Peyer's patch (tissue), 4 donors: ENCODE measurements at places on chromosomes 12 and 14. TPM values are rescaled to one million over a fixed set of nuclear protein-coding genes. Genes with fewer than 3 reads are reported as not detected.

LHX5 gene
- total RNA-seq = not detected

RAD9B gene
- total RNA-seq = not detected

PTPRQ gene
- total RNA-seq = not detected

CARMIL3 gene
- 2.8 TPM for total RNA-seq

SLC16A7 gene
- 5.0 TPM for total RNA-seq

POTEG gene
- total RNA-seq = not detected

HIF1A gene
- 77.6 TPM for total RNA-seq

C12orf42 gene
- total RNA-seq = not detected

MYF5 gene
- total RNA-seq = not detected

SAMD15 gene
- total RNA-seq = not detected

GRCh38 chr12:12734561-12735071, 17.4 kb downstream of the CDKN1B start:
- H3K36me3 ChIP-seq = no peaks in the 10 kb centered on the region
- no peak overlapping the region for H3K4me3 ChIP-seq
- H3K27me3 ChIP-seq = no peaks in the 10 kb centered on the region
- no peaks in the 10 kb centered on the region for H3K4me1 ChIP-seq
- DNase-seq = no peak
- H3K27ac ChIP-seq = peak overlapping the region; percentile 45

- no peaks in the 10 kb centered on the region for H3K36me3 ChIP-seq
- no peaks in the 10 kb centered on the region for H3K4me1 ChIP-seq
Measured at GRCh38 chr12:68292151-68292943, 38.9 kb upstream of the IL22 start.

DNA sequence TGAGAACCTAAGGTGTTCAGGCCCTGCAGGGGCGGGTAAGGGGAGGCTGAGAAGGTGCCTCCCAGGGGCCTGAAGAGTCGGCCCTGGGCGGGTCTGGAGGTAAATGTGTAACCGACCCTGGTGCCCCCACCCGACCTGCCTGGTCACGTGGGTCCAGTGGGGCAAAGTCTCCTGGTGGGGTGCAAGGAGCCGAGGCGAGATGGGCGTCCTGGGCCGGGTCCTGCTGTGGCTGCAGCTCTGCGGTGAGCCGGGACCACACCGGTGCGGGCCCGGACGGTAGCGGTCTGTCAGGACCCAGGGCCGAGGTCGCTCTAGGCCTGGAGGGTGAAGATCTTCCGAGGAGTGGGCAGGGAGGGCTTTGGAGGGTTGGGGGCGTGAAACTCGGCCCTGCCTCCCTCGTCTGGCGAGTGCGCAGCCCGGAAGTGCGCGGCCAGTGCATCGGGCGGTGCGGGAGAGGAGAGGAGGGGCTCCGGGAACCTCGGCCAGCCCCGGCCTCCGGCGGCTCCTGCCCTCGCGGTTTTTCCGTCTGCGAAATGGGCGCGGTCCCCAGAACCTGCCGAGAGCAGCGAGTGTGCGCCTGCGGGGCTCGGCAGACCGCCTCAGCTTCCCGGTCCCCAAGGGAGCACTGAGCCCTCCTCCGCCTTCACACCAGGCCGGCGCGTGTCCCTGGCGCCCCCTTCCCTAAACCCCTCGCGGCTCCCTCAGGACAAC, at the start of gene AMN:
TSS of gene AMN (plus strand) at position 174 of the 711 bp plus-strand sequence. CDS start at position 200, 26 bp downstream.
- H3K4me1 ChIP-seq = peaks cover 13% of the 10 kb centered on the region
- peak within 1 kb of the TSS; percentile 46 for H3K4me3 ChIP-seq
- no peaks in the 10 kb centered on the region for H3K36me3 ChIP-seq
- H3K27me3 ChIP-seq = no peaks in the 10 kb centered on the region
- peak; percentile 93 for DNase-seq
- H3K27ac ChIP-seq = peak within 1 kb of the TSS; percentile 94

DNA sequence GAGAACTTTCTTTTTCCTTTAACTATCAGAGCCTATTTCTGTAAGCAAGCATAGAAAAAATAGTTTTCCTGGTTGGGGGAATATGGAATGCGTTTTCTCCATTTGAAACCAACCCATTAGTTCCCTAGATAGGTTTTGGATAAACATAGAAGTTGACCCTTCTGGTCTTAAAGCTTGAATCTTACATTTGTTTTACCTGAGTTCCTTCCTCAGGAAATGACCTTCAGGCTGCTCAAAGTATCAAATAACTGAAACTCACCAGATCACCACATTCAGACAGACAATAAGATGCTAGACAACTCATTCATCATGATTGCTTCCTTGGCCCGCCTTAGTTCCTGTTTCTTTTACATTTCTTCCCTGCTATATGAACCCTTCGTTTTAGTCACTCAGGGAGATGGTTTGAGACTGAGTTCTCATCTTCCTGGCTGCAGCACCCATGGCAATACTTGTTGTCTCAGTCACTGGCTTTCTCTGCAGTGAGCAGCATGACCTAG, 52.2 kb downstream of the LRP6 start:
- H3K4me1 ChIP-seq = no peaks in the 10 kb centered on the region
- H3K4me3 ChIP-seq = no peak overlapping the region
- H3K27ac ChIP-seq = no peak overlapping the region
- no peaks in the 10 kb centered on the region for H3K36me3 ChIP-seq
- no peak for DNase-seq
- H3K27me3 ChIP-seq = no peaks in the 10 kb centered on the region

DNA sequence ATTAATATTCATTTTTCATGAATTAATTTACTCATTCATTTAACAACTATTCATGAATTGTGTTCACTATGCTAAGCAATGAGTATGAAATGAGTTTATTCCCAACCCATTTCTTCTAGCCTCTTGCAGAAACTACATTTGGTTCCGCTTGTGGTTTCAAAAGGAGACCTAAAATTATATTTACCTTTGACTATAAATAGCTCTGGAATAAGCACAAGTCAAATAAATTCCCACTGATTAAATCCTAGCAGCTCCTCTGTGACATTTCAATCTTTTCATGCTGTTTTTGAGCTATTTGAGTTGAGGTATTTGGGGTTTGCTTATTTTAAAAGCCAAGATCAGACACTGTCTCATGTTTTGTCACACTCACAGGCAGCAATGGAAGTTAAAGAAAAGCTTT, 46.9 kb downstream of the DUSP6 start:
- no peaks in the 10 kb centered on the region for H3K27me3 ChIP-seq
- H3K4me1 ChIP-seq = no peaks in the 10 kb centered on the region
- no peak overlapping the region for H3K27ac ChIP-seq
- no peaks in the 10 kb centered on the region for H3K36me3 ChIP-seq

- H3K4me1 ChIP-seq = no peaks in the 10 kb centered on the region
- H3K27me3 ChIP-seq = no peaks in the 10 kb centered on the region
- H3K4me3 ChIP-seq = no peak overlapping the region
- no peaks in the 10 kb centered on the region for H3K36me3 ChIP-seq
- no peak overlapping the region for H3K27ac ChIP-seq
Measured at GRCh38 chr14:25090256-25090655, 40.3 kb upstream of the STXBP6 start.

- H3K4me3 ChIP-seq = no peak overlapping the region
- peak; percentile 20 for DNase-seq
- no peaks in the 10 kb centered on the region for H3K36me3 ChIP-seq
- no peaks in the 10 kb centered on the region for H3K4me1 ChIP-seq
Measured at GRCh38 chr12:34406228-34406995, 384.1 kb downstream of the ALG10 start.
